Stimulated activated CD8-positive, alpha-beta memory T cell treated with anti-CD3 and anti-CD28 coated beads, Interleukin-2, amount 100 ng/mL, for 48 hours (primary cell): ENCODE measurements at places on chromosomes 1 and 21.

GRCh38 chr1:116488071-116488470, 82.8 kb downstream of the CD58 start:
- no peak for DNase-seq

GRCh38 chr1:90824551-90824950, 107.4 kb upstream of the BARHL2 start:
- no peak for DNase-seq

- DNase-seq, result no peak
Observed at GRCh38 chr1:47205918-47206317, 16.1 kb upstream of the PDZK1IP1 start.

GRCh38 chr1:60170709-60171108, 97.1 kb upstream of the C1orf87 start:
- DNase-seq, result no peak

DNA sequence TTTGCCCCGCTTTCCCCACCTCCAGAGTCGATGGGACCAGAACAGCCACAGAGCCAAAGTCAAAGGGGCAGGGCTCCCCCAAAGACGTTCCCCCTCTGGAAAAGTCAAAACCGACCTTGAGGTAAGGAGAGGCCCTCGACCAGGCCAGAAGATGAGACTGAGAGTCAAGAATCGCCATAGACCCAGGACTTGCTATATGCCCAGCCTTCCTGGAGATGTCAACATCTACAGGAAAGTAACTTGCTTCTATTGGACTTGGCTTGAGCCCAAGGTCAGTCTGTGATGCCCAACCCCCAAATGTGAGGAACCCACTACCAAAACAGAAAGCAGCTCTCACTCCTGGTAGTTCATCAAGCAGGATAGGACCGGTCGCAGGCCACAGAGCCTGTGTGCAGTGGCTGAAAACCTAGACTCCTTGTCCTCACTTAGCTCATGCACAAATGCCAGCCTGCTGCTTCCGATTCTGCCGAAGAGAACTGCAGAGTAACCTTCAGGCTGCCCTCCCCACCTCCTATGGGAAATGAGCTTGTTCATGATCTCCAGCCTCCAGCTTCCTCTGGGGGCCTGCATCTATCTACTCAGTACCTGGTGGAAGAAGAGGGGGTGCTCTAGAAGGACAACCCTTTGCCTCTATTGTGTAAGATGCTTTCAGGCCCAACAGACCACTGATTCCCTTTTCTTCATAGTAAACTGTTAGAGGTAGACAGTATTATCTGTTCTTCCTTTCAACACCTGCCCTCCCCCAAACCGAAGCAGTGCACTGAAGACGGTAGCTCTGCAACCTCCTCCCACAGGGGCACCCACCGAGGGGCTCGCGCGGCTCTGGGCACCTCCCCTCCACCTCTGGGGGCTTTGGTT, 1.4 kb downstream of the ACOT7 start:
- no peak for DNase-seq
